ENCODE measurements at places on chromosomes 11 and 22.
A peak's percentile ranks its signal among the peaks of the same experiment; 100 is the strongest.

DNA sequence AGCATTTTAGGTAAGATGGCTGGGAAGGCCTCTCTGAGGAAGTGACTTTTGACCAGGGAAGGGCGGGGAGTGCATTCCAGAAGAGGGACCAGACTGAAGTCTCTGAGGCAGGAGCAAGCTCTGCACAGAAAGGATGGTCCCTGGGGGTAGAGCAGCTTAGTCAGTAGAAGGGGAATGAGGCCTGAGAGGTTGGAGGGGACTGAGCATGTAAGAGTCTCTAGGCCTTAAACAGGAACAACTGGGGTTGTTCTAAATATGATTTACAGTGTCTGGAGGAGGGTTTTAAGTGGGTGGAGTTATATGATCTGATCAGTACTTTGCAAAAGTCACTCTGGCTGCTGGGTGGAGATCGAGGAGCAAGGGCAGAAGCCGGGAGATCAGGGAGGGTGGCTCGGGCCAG is 31.7 kb upstream of the TEF start:
- peak; percentile 55 for DNase-seq

GRCh38 chr11:21174781-21175180 is 505.4 kb downstream of the NELL1 start:
- DNase-seq, result no peak

DNA sequence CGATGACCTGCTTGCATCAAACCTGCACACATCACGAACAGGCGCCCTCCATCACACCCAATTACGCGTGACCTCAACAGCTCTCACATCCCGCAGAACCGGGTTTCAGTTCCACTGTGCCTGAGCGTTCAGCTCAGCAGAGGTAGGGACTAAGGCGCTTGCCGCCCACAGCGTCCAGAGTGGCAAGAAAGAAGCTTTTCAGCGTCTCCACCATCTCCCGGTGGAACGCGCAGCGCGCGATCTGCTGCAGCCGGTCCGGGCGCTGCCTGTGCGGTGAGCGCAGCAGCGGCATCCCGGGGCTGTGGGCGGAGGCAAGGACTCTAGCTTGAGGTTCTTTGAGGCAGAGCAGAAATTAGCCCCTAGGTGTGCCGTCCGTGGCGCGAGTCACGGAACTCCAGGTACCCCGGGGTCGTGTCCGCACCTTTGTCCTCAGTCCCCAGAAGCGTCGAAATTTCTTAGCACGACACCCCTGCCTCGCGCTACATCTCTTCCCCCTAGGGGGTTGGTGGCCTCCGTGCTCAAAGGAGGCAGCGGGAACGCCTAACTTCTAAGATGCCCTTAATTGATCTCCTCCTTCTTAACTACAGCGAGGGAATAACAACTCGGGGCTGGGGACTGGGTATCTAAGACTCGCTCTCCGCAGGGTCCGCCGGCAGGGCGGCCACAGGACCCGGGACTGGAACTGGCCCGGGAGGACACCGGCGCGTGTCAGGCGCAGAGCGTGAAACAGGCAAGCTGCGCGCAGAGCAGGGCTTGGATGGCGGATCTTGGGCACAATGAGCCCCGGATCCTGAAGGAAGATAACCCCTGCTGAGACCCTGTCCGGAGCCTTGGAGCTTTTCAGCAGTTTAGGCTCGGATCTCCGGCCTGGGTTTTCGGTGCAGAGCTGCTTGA is 1.7 kb upstream of the CALCA start:
- DNase-seq, result no peak

DNA sequence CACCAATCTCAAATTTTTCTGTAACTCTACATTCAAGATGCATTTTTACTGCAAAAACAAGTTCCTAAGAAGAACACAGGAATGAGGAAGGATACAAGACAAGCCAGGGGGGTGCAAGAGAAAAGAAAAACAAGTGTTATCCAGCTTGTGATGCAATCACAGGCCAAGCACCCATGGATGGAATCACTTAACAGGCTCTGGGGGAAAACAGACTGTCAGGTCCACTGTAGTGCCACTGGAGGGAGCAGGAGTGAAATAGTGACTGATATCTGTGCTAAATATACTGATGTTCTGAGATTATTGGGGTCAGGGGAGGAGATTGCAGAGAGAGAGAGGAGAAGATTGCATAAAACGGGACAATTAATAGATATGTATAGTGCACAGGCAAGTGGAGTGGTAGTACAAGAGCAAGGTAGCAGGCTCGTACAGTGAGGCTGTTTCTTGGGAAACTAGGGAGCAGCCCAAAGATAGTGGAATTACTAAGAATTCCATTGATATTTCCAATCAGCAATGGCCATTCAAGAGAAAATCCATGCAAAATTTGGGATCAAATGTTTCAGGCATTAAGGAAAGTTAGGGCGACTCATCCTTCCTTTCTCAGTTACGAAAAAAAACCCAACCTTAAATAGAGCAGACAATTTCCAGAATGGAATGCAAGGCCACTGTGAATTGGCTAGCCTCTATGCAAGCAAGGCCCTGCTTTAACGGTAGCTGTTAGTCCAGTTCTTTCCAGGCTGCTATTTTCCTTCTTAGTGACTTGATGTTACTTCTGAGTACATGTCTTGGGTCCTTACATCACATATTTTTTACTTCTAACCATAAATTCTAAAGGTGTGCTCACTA is 52.2 kb upstream of the CEP126 start:
- DNase-seq, result peak; percentile 70

Measured in HT-29 (cell line).